ENCODE measurements at places on chromosomes 6 and 20. TPM values are rescaled to one million over a fixed set of nuclear protein-coding genes. Genes with fewer than 3 reads are reported as not detected.

Gene SEL1L2
- total RNA-seq, result not detected

GRCh38 chr6:33156964-33157363 lies 35.3 kb downstream of the COL11A2 start:
- no peak for DNase-seq

DNA sequence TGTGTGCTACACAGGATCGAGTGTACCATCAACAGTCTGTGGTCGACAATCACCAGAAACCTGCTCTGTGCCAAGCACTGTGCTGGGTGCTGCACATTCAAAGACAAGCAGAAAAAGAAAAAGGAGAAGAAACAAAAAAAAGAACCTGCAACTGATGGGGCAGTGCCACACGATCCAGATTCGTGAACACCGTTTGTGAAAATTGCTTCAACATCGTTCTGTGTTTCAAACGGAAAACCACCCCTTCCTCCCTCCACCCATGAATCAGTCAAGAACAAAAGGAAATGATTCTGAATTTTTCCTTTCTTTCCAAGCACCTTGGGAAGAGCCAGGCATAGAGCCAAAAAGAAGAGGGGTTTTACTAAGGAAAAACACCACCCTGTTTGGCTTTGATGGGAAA lies 129.2 kb upstream of the ARID1B start:
- no peak for DNase-seq

DNA sequence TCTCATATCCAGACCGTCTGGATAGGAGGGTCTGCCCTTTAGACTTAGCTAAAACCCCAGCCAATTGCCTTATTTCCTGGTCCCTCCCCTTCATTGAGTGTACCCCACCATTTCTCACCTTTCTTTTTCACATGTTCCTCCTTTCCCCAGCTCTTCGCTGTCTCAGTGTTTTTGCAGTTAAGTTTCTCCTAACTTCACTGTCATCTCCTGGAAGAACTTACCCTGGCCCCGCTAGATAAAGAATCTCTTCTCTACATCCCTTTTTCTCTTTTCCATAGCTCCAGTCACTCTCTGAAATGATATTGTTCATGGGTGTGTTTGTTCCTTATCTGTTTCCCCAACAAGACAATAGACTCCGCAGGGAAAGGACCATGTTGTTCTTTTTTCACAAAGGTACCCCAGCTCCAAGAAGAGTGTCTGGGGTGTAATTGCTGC lies 208.8 kb downstream of the TSHZ2 start:
- no peak for DNase-seq

All from MCF 10A (cell line).